Mesenteric fat pad (tissue), 1 donor: ENCODE measurements at places on chromosomes 6 and 20. TPM values are rescaled to one million over a fixed set of nuclear protein-coding genes. Genes with fewer than 3 reads are reported as not detected.

DNA sequence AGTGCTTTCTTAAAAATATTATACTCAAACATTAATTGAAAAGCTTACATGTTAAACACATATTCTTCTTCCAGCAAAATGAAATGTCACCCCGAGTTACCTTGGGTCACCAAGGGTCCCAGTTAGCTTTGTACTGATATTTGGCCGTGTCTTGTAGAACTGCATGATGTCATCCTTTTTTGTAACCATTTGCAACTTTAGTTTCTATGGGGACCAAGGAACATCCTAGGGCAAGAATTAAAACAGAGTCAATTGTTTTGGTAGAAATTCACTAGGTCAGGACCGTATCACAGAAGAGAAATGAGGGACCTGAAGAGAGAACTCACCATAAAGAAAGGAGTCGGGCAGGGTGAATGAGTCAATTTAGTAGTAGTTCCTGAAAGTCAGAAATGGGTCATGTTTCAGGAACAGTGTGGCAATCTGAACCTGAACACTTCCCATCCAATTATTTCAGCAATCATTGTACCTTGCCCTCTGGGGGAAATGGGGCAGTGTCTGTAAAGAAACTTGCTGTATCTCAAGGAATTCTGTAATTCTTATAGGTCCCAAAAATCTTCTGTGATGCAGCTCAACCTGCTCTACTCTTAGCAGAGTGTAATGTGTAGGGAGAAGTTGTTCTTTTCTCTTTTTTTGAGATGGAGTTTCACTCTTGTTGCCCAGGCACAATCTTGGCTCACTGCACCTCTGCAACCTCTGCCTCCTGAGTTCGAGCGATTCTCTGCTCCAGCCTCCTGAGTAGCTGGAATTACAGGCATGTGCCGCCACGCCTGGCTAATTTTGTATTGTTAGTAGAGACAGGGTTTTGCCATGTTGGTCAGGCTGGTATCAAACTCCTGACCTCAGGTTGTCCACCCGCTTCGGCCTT lies 5.3 kb upstream of the AKAP7 start:
- no peak for DNase-seq

GRCh38 chr6:13282393-13283069 lies 45.8 kb downstream of the TBC1D7 start:
- DNase-seq = peak; percentile 11

DNA sequence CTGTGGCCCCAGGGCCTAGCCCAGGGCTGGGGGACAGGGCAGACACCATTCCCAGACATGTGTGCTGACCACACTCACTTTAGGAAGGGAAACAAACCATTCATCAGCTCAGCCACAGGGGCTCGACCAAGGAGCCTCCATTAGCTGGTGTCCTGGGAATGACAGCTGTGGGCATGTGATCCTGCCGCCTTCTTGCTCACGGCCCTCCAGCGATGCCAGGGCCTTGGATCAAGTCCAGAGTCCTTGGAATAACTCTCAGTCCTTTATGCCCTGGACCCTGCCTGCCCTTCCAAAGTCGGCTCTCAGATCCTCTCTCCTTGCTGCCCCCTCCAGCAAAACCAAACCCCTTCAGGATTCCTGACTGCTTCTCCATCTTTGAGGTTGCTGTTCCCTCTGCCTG lies 165.0 kb upstream of the RNF24 start:
- DNase-seq = no peak

GRCh38 chr20:24411003-24411833 lies 58.2 kb upstream of the SYNDIG1 start:
- no peak for DNase-seq

- no peak for DNase-seq
Measured at GRCh38 chr20:31717478-31718201, 5.0 kb downstream of the BCL2L1 start.

DNA sequence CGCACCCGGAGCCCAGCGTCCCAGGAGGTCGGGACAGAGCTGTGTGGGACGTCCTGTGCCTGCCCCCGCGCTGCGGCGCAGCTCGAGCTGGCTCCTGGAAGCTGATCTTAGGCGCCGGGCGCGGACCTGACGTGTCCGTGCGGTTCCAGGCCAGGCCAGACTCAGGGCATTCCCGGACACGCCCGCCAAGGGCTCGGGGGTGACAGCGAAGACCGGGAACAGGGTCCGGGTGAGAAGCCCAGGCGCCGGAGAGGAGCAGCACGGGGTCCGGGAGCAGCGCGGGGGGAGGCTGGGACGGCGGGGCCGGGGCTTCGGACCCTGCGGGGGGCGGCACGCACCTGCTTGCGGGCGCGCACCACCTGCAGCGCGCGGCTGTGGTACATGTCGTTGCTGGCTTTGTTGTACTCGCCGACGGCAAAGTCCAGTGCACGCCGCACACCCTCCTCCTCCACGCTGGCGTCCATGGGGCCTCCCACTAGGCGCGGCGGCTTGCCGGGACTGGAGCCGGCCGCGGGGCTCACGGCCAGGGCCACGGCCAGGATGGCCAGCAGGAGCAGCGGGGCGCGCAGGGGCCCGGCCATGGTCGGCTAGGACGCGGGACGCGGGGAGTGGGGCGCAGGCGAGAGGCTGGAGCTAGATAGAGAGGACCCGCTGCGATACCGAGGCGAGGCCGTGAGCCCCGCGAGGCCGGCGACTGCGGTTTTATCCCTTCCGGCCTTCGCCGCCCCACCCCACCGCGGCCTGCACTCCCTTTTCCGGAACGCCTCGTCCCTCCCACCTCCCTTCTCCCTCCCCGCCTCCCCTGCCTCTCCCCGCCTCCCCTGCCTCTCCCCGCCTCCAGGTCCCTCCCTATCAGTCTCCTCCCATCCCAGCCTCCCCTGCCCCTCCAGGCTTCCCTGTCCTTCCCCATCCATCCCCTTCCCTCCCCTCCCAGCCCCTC lies at the start of gene CST3:
TSS of gene CST3 (minus strand) at position 674 of the 940 bp plus-strand sequence. CDS start at position 581, 93 bp downstream.
- peak; percentile 96 for DNase-seq

DNA sequence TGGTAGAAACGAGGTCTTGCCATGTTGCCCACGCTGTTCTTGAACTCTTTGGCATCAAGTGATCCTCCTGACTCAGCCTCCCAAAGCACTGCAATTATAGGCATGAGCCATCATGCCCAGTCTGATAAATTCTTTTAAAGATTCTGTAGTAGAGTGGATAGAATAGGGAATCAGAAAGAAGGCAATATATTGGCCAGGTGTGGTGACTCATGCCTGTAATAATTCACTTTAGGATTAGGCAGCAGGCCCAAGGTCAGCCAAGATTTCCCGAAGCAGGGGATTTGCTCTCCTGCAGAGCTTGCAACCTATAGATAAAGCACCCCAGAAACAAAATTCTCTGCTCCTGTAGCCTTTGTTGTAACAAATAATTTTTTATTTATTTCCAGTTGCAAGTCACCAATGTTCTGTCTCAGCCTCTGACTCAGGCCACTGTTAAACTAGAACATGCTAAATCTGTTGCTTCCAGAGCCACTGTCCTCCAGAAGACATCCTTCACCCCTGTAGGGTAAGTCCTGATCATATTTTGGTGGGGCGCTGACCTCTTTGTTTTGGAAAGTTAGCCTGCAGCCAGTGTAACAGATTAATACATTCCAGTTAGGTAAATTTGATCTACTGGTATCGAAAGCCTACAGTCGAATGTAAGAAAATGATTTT lies 30.4 kb upstream of the MROH8 start:
- no peak for DNase-seq

DNA sequence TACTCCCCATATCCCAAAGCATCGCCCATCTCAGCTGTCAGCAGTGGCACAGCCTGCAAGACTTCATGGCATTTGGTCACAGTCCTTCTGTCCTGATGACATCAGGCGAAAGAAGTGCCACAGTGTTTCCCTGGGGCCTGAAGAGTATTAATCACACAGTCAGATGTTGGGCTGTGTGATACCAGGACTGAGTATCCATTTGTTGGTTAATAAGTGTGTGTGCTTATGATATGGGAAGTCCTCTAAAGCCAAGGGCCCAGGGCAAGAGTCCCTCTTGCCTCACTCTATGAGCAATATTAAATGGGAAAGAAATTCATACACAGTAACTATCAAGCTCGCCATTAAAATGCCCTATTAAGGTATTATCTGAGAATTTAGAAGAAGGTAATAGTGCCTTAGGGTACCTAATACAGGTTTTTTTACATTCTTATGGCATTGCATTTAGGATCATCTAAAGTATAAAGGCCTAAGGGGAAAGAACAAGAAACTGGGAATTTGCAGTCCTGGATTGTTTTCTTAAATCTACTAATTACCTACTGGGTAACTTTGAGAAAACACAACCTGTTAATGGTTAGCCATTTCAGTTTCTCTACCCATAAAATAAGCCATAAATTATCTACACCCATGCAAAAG lies 204.1 kb upstream of the PREP start:
- no peak for DNase-seq

DNA sequence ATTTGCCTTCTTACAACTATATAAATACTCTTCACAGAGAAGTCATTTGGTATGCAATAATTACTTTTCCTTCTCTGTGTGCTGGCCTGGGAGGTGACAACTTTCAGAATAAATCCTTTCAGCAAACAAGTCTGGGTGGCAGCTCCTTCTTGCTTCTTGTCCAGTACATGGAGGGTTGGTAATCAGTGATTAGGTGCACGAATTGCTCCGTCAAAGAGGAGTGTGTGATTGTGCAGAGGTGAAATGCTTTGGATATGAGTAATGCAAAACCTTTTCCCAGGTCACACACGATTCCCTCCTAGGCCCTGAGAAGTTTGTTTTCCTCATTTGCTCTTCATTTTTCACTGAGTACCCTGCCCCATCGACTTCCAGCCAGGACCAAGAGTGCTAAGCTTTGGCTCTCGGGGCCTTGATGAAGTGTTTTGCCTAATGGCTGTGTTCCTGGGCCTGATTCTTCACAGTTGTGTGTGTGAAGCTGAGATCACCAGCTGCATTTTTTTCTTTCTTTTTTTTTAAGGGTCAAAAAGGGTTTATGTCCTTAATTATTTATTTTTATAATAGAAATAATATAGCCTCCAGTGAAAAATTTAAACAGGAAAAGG lies 216.5 kb downstream of the ZMYND8 start:
- DNase-seq = no peak

The BAK1 gene
- 15.2 TPM for total RNA-seq

The CEP162 gene
- total RNA-seq = 5.4 TPM

The BNIP5 gene
- total RNA-seq = not detected
